ENCODE measurements at places on chromosomes 2 and 18.

GRCh38 chr2:47002031-47002430 is 86.4 kb upstream of the MCFD2 start:
- DNase-seq, result no peak

GRCh38 chr18:46320928-46321711 is 216.9 kb downstream of the HAUS1 start:
- DNase-seq, result no peak

DNA sequence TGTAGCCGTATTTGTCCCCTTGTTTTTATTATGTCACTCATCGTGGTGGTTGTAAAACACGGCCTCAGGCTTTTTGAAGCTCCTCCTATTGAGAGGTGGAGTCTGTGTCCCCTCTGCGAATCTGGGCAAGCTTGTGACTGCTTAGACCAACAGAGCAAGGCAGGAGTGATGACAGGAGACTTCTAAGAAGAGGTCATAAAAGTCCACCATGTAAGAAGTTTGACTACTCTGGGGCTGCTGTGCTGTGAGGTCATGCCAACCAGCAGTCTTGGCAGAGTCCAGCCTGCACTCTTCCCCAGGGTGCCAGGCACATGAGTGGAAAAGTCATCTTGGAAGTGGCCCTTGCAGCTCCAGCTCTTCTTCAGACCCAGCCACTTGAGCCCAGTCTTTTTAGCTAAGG is 83.8 kb upstream of the SPTBN1 start:
- no peak for DNase-seq

GRCh38 chr18:12886498-12887126 is 2.6 kb upstream of the PTPN2 start:
- DNase-seq, result no peak

- DNase-seq, result no peak
Observed at GRCh38 chr2:27792759-27793158, 21.2 kb downstream of the MRPL33 start.

DNA sequence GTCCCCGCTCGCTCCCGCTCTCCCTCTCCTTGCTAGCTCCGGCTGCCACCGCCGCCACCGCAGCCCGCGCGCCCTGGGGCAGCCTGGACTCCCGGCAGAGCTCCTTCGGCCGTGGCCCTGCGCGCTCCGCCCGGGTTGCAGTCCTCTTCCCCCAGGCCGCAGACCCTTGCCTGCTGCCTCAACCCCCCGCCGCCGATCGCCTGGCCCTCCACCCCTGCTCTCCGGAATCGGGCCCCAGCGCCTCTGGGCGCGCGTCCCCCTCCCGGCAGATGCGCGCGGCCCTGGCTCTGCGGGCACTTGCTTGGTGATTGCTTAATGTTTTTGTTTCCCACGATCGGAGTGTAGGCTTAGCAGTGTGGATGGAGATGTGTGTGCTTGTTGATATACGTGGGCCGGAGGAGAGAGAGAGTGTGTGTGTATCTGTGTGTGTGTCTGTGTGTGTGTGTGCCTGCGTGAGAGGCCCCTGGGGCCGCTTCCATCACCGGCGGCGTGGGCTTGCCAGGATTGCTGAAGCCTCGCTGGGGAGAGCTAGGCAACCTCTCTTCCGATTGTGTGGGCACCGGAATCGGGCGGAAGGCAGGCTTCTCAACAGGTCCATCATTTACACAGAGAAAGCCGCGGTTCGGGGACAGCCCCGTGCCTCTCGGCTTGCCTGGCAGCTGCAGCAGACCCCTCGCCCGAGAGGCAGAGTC is 877 bp downstream of the INHBB start:
- no peak for DNase-seq

DNA sequence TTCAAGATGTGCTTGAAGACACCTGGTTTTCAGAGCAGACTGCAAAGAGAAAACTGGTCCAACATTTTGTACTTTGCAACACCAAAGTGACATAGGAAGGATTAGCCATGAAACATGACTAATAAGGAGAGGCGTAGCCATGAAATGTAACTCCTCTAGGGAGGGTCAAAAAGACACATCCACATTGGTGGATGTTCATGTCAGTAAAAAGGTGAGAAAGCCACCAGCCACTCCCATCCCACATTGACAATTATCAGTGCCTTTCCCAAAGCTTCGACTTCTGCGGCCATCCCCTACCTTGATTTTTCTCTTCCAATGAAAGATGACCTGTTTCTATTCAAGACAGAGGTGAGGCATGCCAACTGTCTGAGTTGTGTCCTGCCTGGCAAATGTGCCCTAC is 223.2 kb downstream of the ALK start:
- DNase-seq, result no peak

DNA sequence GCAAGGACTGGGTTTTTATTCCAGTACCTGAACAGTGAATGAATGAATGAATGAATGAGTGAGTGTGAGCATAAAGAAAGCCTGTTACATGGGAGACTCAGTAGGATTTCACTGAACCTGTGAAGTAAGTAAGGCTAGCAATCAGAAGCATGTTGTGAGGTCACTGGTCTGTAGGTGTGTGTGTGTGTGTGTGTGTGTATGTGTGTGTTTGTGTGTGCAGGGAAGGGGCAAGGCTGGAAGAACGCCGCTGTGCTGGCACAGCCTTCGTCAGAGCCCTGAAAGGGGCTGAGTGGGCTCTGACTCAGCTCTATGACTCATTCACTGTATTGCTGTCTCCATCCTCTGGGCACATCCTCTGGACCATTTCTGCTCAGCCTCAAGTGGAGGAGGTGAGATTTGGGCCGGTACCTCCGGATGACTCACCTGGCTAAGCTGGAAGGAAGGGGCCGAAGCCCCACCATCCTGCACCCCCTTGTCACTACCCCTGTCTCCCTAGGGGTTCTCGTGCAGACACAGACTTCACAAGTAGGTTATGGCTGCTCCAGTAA is 51.4 kb upstream of the MRPL33 start:
- DNase-seq, result peak; percentile 80

GRCh38 chr2:176082824-176083751 is 674 bp downstream of the EVX2 start:
- DNase-seq, result no peak

DNA sequence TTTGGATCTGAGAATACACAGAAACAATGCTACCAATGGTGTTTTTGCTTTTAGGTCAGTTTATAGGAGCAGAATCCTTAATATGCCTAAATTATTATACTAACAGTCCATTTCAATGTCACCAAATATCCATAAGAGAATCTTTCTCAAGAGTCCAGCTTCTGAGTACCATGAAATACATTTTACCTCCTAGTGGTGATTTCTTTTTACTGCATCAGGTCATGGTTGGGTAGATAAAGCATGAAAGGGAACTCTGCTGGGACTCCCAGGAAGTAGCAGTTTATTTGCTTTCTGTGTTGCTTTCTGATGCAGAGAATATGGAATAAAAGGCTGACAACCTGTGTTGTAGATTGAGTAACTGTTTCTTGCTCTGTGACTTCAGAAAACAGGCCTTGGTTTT is 115.6 kb downstream of the PPP1R1C start:
- DNase-seq, result no peak

- no peak for DNase-seq
Observed at GRCh38 chr2:43273529-43273928, 47.1 kb upstream of the ZFP36L2 start.

GRCh38 chr2:239964399-239965185 is 60.5 kb downstream of the NDUFA10 start:
- no peak for DNase-seq

GRCh38 chr2:236883819-236884218 is 201.9 kb upstream of the COPS8 start:
- no peak for DNase-seq

DNA sequence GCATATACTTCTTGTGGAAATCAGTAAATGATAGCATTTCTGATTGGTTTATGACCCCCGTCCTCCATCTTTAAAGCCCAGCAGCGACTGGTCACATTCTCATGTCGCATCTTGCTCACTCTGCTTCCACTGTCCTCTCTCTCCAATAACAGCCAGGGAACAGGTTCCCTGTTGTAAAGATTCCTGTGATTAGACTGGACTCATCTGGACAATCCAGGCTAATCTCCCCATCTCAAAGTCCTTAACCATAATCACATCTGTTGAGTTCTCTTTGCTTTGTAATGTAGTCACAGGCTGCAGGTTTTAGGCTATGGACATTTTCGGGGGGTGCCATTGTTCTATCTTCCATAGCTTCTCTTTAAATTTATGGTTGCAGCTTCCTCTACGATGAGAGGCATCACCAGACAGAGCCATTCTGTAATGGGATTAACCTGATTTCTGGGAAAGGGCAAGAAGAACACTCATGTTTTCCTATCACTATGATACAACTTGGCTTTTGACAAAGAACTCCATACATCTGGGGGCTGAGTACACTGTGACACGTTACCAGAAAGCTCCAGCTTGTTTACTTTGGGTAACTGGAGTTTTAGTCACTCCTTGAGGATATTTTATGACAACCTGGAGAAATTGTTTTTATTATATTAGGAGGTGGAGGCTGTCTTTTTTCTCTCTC is 159.0 kb downstream of the NYAP2 start:
- no peak for DNase-seq

DNA sequence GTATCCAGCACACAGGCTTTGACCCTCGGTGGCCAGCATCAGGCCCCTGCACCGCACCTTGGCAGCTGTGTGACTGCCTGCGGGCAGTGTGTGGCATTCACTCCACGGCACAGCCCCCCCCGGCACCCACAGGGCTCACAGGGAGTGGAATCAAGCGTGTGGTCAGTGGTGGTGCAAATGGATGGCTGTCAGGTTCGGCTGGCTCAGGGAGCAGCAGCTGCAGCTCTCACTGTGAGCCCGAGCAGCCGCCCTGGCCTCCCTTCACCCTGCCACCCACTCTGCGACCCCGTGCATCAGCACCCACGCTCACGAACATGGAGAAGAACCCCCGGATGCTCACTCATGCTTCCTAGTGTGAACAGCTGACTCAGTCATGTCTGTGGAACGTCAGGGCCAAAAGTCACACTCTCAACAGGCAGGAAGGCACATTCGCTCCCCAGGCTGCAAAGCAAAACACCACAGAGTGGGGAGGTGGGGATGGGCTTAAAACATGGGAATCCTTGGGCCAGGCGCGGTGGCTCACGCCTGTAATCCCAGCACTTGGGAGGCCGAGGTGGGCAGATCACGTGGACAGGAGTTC is 41.5 kb upstream of the GPC1 start:
- no peak for DNase-seq

DNA sequence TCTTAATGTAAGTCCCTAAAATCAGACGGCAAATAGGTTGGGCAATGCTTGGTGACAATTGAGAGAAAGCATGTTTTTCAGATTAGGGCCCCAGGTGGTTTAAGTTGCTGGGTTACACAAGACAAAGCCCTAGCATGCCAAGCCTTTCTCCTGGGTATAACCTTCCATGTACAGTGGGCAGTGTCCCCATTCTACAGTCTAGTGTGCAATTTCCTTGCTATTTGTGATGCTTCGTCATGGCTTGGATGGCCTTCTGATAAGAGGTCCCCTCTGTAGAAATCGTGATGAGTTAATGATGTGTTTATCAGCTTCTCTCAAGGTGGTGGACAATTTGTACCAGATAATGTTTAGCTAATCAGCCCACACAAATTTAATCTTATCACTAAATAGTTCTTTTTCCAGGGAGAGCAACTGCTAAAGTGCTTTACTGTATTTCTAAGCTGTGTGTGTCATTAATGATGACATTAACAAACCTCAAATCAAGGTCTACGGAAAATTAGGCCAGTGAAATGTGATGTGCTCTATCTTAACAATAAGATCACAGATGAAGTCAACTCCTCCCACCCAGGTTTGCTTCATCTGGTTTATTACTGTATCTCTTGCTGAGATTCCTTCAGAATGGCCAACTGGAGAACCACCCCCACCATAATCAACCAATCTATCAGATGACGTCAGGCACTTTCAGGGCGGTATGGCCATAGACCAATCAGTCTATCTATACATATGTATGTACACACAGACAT is 61.7 kb downstream of the PLB1 start:
- DNase-seq, result no peak

DNA sequence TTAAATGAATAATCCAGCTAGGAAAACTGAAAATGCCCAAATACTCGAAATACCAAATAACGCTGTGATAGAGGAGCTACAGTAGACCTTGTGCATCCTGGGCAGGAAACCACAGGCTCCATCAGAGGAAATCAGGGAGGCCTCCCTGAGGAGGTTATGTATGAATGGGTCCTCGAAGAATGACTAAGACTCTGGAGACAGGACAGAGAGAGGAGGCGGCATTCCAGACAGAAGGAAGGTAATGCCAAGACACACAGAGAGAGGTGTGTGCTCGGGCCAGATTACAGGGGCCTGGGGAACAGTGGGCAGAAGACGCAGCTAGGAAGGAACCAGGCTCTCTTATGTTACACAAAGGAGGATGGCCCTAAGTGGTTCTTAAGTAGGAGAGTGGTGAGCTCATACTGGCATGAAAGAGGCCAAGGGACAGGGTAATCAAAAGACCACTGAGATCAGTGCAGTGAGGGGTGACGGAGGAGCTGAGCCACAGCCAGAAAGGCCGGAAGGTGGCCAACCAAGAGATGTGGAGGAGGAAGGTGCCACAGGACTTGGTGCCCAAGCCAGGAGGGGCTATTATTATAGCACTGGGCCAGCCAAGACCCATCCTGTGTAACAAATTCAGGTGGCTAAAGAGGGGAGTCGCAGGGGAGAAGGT is 9.9 kb downstream of the ST3GAL5 start:
- DNase-seq, result no peak

DNA sequence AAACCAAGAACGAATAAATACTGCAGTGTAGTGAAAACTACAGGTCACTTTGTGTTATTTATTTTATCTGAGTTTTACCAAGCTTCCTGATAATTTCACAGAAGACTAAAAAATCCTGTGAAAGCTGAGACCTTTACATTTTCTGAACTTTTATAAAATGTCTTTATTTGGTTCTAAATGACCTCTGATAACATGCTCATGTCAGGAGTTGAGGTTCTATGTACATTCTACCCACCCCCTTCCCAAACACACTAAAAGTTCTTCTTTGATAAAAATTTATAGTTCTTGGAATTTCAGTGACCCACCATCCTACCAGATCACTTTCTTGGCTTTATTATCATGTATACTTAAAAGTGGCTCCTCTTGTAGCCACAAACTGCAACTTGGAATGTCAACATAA is 463.1 kb downstream of the PIK3C3 start:
- DNase-seq, result no peak

GRCh38 chr18:44107187-44107586 is 573.5 kb upstream of the SETBP1 start:
- no peak for DNase-seq

DNA sequence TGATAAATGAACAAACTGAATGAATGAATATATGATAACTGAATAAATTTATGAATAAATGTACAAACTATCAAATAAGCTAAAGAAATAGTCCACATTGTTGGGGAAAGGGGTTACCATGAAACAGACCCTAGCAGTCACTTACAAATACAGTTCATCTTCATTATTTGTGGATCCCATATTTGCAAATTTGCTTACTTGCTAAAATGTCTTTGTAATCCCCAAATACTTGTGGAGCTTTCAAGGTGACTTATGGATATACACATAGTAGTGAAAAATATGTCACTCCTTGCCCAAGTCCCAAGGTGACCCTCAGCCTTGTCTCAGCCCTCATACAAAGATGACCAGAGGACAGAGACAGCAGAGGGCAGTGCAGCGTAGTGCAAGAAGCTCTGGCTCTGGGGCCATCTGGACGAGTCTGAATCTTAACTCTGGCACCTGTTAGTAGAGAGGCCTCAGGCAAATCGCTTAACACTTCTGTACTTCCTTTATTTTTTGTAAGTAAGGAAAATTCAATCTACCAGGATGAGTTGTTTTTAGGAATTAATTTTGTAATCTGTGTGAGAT is 3.1 kb downstream of the PAIP2B start:
- DNase-seq, result no peak

GRCh38 chr2:161243312-161243711 is 64.9 kb upstream of the PSMD14 start:
- peak; percentile 24 for DNase-seq

GRCh38 chr2:230668184-230668938 is 44.3 kb upstream of the CAB39 start:
- DNase-seq, result peak; percentile 81

Measured in activated CD4-positive, alpha-beta T cell treated with anti-CD3 and anti-CD28 coated beads, Interleukin-2, Interleukin-4, amounts not matched to agents 100 ng/mL and 50 ng/mL, durations not matched to agents 16 hours and 8 hours (primary cell).